Frontal cortex (tissue), 4 donors: ENCODE measurements at places on chromosomes 13 and 19. TPM values are rescaled to one million over a fixed set of nuclear protein-coding genes. Genes with fewer than 3 reads are reported as not detected.

SLITRK5 gene
- 29.3 TPM for total RNA-seq

ZNF763 gene
- 4.5 TPM for total RNA-seq

ADGRE1 gene
- not detected for total RNA-seq

ICAM4 gene
- total RNA-seq: 0.41 TPM

GADD45GIP1 gene
- 21.6 TPM for total RNA-seq

AZU1 gene
- 0.41 TPM for total RNA-seq

C19orf33 gene
- 0.82 TPM for total RNA-seq

CAPN12 gene
- under 0.01 TPM for total RNA-seq

- DNase-seq: no peak
These were observed at the start of gene SHANK1 for GRCh38 chr19:50719566-50719965. SHANK1 (minus strand) TSS chr19:50719802; CDS start chr19:50716919, 2,883 bp downstream.

GRCh38 chr19:39937787-39938186 is 3.4 kb upstream of the FCGBP start:
- no peak for DNase-seq

GRCh38 chr19:18946918-18947317 is 5.9 kb upstream of the HOMER3 start:
- no peak for DNase-seq

- no peak for DNase-seq
These were observed 1.5 kb downstream of the CEBPA start for GRCh38 chr19:33300894-33301143.

- no peak for DNase-seq
These were observed 10.1 kb downstream of the ANO8 start for GRCh38 chr19:17324357-17325114.

DNA sequence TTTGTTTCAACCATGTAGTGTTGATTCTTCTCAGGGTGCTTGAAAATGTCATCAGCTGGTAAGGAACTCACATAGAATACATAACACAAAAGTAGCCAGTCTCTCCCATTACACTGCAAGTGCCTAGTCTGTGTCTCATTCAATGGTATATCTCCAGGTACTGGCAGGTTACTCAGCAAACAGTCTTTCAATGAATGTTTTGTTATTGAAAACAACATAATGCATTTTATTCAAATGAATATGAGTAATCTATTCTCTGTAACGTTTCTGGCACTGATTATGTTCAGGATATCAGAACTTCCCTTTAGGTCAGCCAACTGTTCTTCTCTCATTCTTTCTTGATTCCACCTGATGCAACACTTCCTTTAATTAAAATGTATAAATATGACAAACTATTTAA is 68.0 kb upstream of the SLITRK1 start:
- DNase-seq: no peak

DNA sequence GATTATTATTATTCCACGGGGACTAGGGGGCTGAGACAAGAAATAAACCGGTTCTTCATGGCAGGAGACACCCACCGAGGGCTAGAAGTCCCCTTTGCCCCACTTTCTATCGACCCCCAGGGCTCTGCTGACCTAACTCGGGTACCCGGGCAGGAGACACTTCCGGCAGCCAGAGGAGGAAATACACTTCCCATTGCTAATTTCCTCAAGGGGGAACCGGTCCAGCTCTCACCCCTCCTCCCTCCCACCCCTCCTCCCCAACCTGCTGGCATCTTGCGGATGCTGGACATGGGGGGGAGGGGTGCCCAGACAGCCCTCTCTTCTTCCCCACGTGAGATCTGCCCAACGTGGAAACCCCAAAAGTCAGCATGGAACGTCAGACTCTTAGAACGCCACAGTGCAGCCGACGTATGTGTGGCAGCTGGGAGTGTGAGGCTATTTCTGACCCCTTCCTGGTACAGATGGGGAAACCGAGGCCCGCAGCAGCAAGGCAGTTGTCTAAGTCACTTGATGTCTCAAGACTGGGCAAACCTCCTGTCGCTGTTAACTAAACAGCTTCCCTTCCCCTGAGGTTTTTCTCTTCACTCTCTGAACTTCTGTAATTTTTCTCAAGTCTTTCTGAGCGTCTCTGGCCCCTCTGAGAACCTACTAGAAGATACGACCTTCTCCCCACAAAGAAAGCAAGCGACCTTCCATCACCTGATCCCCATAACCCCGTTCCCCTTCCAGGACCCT is 3.6 kb downstream of the GPR4 start:
- DNase-seq: no peak

DNA sequence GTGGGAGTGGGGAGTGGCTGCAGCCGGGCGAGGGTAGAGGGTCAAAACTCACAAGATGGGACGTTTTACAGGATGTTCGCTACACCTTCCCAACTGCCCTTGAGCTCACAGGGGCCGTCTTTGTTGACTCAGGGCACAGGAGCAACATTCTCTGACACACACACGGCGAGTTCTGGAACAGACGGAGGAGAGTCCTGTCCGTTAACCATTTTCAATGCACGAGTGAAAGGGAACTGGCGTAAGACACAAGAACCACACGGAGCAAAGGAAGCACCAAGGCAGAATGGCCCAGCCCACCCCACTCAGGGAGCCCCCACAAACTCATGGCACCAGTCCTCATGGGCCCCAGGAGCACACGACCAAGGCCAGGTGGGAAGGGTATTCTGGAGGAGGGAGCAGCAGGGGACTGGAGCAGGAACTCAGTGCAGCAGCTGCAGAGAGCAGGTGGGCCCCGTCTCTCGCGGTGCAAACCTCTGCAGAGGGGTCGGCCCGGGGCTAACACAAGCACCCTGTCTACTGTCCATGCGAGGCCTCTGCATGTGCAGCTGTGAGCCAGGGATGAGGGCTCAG is 37.9 kb upstream of the ISYNA1 start:
- DNase-seq: no peak

- DNase-seq: no peak
These were observed 47.6 kb upstream of the GPI start for GRCh38 chr19:34317311-34317927.

DNA sequence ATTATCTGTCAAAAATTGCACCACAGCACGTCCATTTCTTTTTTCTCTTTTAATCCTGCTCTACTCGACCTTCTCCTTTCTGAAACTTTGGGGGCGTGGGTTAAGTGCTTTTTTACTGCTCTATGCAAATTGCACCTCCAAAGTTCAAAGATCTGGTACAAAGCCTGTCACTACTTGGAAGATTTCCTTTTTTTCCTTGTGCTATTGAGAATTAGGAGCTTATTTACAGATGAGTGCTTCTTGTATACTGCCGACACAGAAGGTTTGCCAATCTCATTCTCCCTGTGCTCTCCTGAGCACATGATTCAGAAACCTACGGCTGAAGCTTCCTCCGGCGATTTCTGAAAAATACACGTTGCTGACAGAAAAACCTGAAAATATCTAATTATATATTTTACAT is 94.8 kb downstream of the TEX29 start:
- no peak for DNase-seq

GRCh38 chr13:38758277-38758676 is 71.4 kb downstream of the FREM2 start:
- DNase-seq: no peak

- no peak for DNase-seq
These were observed 126.7 kb downstream of the MAB21L1 start for GRCh38 chr13:35349673-35350278.

GRCh38 chr13:112870051-112870331 is 99.0 kb upstream of the MCF2L start:
- DNase-seq: no peak

DNA sequence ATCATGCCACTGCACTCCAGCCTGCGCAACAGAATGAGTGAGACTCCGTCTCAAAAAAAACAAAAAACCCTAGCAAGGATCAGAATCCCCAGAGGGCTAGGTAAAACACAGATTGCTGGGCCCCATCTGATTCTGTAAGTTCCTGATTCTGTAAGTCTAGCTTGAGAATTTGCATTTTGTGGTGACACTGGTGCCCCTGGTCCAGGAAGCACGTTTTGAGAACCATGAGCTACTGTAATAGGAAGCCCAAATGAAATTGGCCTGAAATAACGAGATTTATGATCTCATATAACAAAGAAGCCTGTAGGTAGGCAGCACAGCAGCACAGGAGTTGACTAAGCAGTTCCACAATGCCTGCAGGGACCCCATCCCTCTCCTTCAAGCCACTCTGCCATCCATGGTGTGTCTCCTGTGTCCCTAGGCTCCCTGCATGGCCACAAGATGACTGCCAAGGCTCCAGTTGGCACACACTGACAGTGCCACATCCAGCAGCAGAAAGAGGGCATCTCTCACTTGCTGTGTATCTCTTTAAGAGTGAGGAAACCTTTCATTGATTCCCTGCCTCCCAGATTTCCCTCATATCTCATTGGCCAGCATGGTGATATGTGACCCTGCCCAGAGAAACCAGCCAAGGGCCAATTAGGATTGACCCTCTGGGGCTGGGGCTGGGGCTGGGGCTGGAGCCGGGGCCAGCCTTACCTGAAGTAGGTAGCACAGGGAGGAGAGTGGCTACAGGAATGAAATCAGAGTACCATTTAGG is 21.7 kb downstream of the SIPA1L3 start:
- no peak for DNase-seq

GRCh38 chr19:35545855-35546381 is 492 bp downstream of the TMEM147 start:
- DNase-seq: peak; percentile 64

- no peak for DNase-seq
These were observed 486 bp downstream of the ZNF808 start for GRCh38 chr19:52527956-52528351.

GRCh38 chr19:6800991-6801484 is 28.5 kb downstream of the VAV1 start:
- no peak for DNase-seq

DNA sequence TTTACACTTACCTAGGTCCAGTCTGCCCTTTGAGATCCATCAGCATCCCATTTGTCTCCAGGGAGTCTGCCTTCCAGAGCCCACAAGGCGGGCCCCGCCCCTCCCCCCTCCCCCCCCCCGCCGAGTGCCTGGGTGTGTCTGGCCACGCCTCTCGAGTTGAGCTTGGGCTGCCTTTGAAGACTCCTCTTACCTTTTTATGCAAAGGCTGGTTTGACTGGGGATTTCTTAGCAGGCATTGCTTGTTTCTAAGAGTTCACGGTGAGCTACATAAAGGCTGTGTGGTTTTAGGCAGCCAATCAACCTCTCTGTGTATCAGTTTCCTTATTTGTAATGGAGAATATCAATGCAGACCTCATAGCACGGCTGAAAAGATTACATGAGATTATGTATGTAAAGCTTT is 11.3 kb downstream of the GPR12 start:
- no peak for DNase-seq

- DNase-seq: no peak
These were observed 2738.9 kb upstream of the PCDH20 start for GRCh38 chr13:64154514-64154913.

DNA sequence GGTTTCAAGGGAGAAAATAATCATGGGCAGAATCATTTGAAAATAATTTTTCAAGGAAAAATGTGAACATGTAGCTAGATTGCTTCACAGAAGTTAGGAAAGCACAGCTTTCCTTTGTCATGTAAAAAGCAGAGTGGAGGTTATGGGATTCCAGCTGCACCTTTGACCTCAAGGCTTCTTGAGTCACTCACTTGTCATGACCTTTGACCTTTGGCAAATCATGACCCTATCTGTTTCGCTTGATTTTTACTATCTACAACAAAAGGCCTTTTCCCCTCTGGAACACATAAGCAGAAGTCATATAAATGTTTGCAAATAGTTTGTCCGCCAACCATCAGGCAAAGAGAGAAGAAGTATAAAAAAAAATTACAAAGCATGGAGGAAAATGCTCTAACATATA is 210.7 kb upstream of the MIR17HG start:
- DNase-seq: no peak

DNA sequence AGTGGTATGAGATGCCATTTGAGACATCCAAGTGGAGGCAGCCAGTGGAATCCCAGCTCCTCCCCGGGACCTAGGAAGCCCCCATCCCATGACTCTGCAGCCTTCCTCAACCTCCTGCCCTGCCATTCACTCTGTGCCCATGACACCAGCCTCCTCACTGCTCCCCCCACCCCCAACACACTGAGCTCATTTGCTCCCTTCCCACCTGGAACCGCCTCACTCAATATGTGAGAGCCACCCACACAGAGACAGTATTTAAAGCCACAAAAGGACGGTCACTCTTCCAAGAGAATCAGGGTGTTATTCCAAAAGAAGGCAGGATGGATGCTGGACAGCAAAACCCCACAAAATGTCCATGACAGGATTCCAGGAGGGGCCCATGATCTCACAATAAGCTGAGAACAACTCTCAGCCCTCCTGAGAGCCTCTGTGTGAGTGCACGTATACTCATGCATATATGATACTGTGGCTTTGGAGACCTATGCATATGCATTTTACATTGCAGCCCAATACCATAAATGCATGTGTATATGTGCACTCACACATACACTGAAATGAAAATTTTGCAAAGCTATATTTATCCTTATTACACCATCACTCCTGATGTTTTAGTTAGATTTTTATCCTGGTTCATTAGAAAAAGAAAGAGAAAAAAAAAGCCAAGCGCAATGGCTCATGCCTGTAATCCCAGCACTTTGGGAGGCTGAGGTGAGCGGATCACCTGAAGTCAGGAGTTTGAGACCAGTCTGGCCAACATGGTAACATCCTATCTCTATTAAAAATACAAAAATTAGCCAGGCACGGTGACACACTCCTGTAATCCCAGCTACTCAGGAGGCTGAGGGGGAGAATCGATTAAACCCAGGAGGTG is 10.8 kb upstream of the RANBP3 start:
- no peak for DNase-seq
